ENCODE measurements at places on chromosomes 7 and 10.
A peak's percentile ranks its signal among the peaks of the same experiment; 100 is the strongest.

- DNase-seq = no peak
These were observed at the start of gene ADARB2 for GRCh38 chr10:1737222-1738061. TSS of gene ADARB2 (minus strand) at chr10:1737525.

GRCh38 chr10:72079356-72079755 is 9.0 kb downstream of the SPOCK2 start:
- no peak for DNase-seq

- no peak for DNase-seq
These were observed 138.5 kb upstream of the AGR3 start for GRCh38 chr7:17020250-17020649.

- no peak for DNase-seq
These were observed 38.2 kb upstream of the PLEKHA1 start for GRCh38 chr10:122336332-122336731.

DNA sequence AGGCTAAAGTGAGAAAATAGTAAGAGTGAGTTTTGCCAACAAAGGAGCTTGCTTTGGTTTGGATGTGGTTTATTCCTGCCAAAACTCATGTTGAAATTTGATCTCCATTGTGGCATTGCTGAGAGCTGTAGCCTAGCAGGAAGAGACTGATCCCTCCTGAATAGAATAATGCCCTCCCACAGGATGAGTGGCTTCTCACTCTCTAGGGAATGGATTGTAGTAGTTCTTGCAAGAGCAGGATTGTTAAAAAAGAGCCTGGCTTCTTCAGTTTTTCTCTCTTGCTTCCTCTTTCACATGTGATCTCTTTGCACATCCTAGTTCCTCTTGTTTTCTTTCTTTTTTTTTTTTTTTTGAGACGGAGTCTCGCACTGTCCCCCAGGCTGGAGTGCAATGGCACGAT is 34.4 kb downstream of the ASAH2 start:
- no peak for DNase-seq

- no peak for DNase-seq
These were observed 18.3 kb upstream of the CDK6 start for GRCh38 chr7:92854501-92855238.

DNA sequence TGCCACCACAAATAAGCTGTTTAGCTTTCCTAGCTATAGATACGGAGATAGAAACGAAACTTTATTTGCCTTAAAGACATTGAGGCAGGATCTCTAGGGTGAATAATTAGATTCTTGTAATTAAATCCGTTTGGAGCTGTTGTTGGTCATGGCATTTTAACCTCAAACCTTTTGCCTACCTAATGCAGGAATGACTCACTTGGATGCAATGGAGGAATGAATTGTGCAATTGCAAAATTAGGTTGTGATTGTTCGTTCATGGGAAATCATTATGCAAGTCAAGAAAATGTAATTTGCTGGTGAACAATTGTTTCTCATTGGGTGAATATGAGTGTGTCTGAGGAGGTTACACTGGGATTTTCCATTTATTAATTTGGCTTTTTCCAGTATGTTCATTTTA is 703.5 kb downstream of the GATA3 start:
- no peak for DNase-seq

DNA sequence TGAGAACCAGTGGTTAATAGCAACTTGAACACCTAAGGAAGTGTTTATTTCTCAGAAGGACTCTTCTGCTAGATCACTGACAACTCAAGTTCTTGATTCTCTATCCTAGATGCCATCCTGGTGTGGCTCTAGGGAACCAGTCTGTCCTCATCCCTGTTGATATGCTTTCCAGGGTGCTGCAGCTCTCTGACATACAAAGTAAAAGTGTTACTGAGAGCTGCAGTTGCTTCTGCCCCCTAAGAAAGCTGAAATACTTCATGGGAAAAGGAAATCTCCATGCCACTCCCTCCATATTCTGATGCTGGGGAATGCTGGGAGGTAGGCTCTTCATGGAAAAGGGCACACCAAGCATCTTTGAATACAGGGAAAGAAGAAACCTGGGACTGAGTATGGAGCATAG is 168.1 kb downstream of the KLF6 start:
- no peak for DNase-seq

- DNase-seq = no peak
These were observed 21.4 kb downstream of the DNAJB12 start for GRCh38 chr10:72333112-72334015.

- no peak for DNase-seq
These were observed 294.5 kb downstream of the AUTS2 start for GRCh38 chr7:69892790-69893189.

DNA sequence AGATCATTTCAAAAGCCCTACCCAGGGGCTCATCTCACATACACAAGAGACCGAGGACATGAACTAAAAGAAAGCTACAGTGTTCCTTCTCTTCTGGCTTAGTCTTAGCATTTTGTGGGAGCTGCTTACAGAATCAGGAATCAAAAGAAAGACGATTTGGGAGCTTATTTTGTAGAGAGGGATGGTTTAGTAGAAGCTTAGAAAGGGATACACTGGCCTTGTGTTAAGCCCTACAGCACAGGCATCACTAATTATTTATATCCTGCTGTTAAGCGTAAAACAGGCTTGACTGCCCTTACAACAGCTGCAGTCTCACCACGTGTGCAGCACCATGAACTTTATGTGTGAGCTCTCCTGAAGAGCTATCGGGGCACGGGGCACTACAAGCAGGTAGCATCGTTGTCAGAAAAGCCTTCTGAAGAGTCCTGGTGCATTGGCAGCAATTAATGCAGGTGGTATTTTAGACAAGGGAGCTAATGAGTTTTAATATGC is 798.3 kb downstream of the NXPH1 start:
- DNase-seq = no peak

- DNase-seq = peak; percentile 52
These were observed 258.6 kb downstream of the CNTNAP2 start for GRCh38 chr7:146375170-146375569.

- no peak for DNase-seq
These were observed 20.4 kb downstream of the TRDMT1 start for GRCh38 chr10:17181110-17181509.

- no peak for DNase-seq
These were observed 100.2 kb downstream of the ACTR3B start for GRCh38 chr7:152859781-152860191.

- DNase-seq = peak; percentile 10
These were observed 56.8 kb upstream of the FAM171A1 start for GRCh38 chr10:15427843-15428414.

- no peak for DNase-seq
These were observed 1.6 kb upstream of the ADARB2 start for GRCh38 chr10:1738950-1739349.

DNA sequence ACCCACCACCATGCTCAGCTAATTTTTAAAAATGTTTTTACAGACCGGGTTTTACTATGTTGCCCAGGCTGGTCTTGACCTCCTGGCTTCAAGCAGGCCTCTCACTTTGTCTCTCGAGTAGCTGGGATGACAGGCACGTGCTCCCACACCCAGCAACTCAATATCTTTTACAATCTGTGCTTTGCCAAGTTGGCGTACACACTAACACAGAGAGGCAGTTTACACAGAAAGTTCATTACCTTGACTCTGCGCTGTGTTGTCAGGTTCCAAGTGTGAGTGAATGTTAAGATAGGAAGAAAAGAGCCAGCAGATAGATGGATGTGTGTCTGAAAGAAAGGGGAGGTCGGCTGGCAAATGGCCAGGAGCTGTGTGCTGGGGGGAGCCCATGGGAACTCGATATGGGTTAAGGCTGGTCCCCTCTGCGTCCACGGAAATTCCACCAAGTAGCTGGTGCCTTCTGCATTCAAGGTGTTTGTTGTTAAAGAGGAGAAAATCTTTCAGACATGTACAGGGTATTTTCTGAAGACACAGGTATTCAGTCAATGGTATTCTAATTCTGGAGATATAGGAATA is 299.8 kb downstream of the CAMK1D start:
- no peak for DNase-seq

- no peak for DNase-seq
These were observed 119.7 kb downstream of the WDR11 start for GRCh38 chr10:120970595-120971529.

GRCh38 chr7:70539617-70540016 is 592.3 kb upstream of the GALNT17 start:
- DNase-seq = no peak

DNA sequence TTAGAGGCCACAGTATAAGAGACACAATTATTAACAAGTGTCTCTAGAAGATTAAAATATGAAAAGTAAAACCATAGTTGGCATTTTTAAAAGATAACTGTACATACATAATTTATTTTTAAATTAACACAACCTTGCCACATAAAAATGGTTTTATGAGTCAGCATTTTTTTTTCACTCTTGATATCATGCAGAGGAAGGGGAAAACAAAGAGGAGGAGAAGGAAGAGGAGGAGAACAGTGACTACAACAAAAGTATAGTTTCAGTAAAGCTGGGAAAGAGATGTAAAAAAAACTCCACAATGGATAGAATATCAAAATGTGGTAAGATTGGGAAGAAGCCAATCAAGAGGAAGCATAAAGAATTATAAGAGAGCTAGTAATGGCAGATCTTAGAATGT is 34.0 kb downstream of the CH25H start:
- DNase-seq = no peak

- DNase-seq = no peak
These were observed 6.9 kb downstream of the C10orf105 start for GRCh38 chr10:71712572-71713134.

- no peak for DNase-seq
These were observed 1.4 kb downstream of the CFAP46 start for GRCh38 chr10:132940791-132941465.

DNA sequence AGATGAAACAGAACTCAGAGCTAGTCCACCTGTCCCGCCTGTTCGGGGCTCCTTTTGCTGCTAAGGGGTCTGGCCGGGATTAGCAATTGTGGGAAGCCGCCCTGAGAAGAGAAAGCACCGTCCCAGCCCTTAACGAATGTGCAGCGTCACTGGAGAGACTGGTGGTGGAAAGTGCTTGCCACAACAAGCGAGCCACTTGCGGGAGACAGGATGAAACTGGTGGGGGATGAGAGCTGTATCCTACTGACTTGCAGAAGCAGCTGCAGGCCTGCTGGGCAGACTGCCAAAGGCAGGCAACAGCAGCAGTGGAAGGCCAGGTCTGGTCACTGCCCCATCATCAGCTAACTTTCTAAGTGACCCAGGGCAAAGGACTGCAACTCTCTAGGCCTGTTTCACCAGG is 95.4 kb downstream of the FAM53B start:
- no peak for DNase-seq

DNA sequence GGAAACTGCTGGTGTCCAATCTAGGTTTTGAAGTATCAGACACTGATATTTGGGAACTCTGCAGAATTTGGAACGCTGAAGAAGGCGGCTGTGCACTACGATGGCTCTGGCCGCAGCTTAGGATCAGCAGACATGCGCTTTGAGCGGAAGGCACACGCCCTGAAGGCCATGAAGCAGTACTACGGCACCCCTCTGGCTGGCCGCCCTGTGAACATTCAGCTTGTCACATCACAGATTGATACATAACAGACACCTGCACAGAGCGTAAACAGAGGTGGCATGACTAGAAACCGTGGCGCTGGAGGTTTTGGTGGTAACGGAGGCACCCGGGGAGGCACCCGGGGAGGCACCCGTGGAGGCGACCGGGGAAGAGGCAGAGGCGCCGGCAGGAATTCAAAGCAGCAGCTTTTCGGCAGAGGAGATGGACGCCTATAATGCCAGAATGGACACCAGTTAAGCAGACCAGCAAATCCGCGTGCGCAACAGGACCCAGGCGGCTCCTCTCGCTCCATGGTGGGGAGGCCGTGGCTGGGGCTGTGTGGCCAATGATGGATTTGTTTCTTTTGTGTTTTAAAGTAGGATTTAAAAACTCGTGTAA is 22.2 kb upstream of the CCL24 start:
- DNase-seq = no peak

DNA sequence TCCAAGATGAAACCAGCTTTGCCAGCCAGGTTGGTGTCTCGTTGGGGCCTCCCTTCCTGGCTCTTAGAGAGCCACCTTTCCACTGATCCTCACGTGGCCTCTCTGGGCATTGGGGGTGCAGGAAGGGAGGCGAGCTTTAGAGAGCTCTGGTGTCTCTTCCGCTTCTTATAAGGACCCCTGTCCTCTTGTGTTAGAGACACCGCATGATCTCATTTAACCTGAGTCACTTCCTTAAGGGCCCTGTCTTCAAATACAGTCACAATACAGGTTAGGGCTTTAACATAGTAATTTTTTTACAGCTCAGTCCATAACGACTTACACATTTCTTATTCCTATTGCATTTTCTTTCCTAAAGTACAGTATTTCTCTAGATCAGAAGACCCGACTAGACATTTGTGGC is 535.8 kb downstream of the SDK1 start:
- no peak for DNase-seq

- no peak for DNase-seq
These were observed 545.9 kb downstream of the SORCS1 start for GRCh38 chr10:106618646-106619045.

DNA sequence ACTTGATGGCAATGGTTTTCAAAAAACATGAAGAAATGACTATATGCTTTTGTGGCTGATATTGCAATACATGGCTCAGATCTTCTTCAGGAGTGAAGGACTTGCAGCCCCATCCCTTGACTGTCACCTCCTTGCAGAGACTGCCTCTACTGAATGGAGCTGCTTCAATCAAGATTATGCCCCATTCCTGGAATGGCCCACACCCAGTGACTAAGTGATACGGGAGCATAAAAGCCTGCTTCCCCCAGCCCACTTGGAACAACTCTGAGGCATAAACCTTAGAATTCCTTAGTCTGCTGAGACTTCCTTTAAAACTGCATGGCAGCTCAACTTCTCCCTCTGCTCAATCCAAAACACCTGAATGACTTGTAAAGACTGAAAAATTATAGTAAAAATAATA is 957.1 kb downstream of the SORCS3 start:
- DNase-seq = no peak

GRCh38 chr10:114669648-114670047 is 11.6 kb upstream of the ABLIM1 start:
- DNase-seq = no peak

- DNase-seq = no peak
These were observed 134.3 kb upstream of the TNRC18 start for GRCh38 chr7:5557920-5558401.

DNA sequence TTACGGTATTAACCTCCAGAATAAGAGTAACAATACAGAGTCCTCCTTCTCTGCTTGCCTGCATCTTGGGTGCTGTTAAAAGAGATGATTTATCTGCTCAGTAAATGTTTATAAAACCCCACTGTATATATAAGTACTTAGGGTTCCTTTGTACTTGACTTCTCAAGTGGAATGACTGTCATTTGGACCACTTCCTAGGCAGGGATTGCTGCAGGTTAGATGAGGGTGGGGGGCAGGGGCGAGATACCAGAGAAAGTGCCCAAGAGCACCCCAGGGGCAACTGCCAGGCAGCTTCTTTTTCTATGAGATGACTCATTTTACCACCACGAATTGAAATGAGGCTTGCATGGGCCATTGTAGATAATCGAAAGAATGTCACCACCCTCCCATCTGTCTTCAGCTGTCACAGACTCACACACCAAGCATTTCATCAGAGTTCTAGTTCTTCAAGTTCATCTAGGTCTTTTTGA is 421.9 kb upstream of the GALNT17 start:
- peak; percentile 44 for DNase-seq

- no peak for DNase-seq
These were observed 1.5 kb downstream of the AQP1 start for GRCh38 chr7:30912986-30913811.

- DNase-seq = no peak
These were observed 15.3 kb downstream of the RASGEF1A start for GRCh38 chr10:43251419-43252165.

- no peak for DNase-seq
These were observed at the start of gene PODXL for GRCh38 chr7:131556053-131556908. TSS of gene PODXL (minus strand) at chr7:131556628. CDS start at chr7:131556359, 269 bp downstream.

GRCh38 chr10:62043421-62044021 is 142.0 kb downstream of the ARID5B start:
- DNase-seq = no peak

- no peak for DNase-seq
These were observed at the start of gene LMOD2 for GRCh38 chr7:123655614-123656013. TSS of gene LMOD2 (plus strand) at chr7:123655866. CDS start at chr7:123655964, 98 bp downstream.
